ENCODE measurements at places on chromosomes 13 and 19.

- DNase-seq: no peak
Observed at GRCh38 chr19:32186542-32187330, 158.7 kb upstream of the ZNF507 start.

- DNase-seq: no peak
Observed at GRCh38 chr19:3464587-3465235, 15.6 kb downstream of the SMIM24 start.

DNA sequence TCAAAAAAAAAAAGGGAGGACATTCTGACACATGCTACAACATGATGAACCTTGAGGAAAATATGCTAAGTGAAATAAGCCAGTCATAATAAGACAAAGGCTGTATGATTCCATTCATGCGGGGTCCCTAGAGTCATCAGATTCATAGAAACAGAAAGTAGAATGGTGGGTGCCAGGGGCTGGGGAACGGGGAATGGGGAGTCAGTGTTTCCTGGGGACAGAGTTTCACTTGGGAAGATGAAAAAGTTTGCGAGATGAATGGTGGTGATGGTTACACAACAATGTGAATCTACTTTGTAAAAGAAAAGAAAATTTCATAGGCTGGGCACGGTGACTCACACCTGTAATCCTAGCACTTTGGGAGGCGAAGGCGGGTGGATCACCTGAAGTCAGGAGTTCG lies 6.1 kb upstream of the CLEC4G start:
- DNase-seq: no peak

GRCh38 chr19:22814124-22814523 lies 18.0 kb upstream of the ZNF723 start:
- no peak for DNase-seq

- DNase-seq: no peak
Observed at GRCh38 chr13:105732806-105733529, 802.5 kb downstream of the EFNB2 start.

All from NCI-H1048 (cell line).